Brain microvascular endothelial cell (primary cell): ENCODE measurements at places on chromosomes 5 and 9.
A peak's percentile ranks its signal among the peaks of the same experiment; 100 is the strongest.

GRCh38 chr5:134992148-134992547 lies 24.4 kb downstream of the CATSPER3 start:
- DNase-seq: no peak

DNA sequence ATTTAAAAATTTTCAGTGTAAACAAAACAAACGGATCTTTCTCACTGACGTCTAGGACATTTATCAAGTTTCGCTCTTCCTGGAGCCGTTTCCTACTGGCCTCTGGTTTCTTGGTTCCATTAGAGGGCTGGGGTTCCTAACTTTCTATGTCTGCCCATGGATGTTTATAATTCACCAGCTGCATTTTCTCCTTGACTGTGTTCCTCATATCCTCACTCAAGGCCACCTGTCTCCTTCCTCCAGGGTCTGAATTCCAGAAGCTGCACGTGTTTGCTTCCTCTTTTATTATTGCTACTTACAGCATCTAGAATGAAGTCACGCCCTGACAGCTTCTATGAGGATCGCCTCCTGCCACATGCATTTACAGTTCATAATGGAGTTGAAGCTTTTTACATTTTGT lies 74.1 kb upstream of the BASP1 start:
- DNase-seq: no peak

DNA sequence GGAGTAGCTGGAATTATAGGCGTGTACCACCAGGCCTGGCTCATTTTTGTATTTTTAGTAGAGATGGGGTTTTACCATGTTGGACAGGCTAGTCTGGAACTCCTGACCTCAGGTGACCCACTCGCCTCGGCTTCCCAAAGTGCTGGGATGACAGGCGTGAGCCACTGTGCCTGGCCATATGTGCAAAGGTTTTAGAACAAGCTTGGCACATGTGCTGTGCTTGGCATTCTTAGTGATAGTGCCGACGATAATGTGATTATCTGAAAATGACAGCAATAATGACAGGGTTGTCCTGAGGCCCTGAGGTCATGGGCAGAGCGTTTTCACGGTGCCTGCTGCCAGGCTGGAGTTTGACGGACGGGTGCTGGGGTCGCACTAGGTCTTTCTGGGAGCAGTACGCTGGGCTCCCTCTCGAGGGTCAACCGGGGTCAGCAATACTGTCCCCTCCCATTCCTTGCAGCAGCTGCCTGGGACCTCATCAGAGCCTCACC lies 42.6 kb downstream of the HMCN2 start:
- no peak for DNase-seq

GRCh38 chr5:41266377-41266776 lies 53.0 kb upstream of the C6 start:
- no peak for DNase-seq

DNA sequence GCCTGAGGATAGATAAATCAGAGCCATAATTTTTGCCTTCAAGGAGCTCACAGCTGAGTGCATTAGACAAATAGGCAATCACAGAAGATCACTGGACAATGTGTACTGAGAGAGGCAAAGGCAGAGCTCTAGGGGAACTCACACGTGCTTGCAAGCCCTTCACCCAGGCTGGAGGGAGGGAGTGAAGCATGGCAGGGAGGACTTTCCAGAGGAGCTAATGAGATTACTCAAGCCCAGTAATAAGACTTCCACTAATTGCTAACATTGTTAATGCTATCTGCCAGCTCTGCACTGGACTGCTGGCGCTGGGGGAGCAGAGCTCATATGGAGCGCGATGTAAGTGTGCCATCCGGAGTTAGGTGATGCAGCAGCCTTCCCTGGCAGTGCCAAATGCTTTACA lies 408.4 kb downstream of the NTRK2 start:
- no peak for DNase-seq

DNA sequence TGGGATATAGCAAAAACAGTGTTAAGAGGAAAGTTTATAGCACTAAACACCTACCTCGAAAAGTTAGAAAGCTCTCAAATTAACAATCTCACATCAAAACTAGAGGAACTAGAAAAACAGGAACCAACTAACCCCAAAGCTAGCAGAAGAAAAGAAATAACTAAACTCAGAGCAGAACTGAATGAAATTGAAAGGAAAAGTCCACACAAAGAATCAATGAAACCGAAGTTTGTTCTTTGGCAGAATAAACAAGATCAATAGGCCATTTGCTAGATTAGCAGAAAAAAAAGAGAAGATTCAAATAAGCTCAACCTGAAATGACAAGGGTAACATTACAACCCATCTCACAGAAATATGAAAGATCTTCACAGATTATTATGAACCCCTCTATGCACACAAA lies 234.8 kb upstream of the ISL1 start:
- DNase-seq: no peak

DNA sequence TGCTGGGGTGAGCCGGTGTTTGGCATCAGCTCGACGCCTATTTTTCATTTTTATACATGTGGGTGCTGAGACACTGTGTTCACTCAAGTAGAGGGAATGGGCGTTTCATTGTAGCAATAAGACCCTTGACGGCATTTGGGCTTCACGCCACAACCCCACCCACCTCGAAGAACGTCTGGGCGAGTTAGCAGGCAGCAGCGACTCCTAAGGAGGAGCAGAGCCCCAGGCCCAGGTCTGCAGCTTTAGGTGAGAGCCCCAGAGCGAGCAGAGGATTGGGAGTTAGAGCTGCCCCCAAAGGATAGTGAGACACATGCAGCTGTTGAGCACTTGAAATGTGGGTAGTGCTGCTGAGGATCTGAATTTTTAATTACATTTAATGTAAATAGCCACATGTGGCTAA lies 1.6 kb upstream of the ZFP62 start:
- no peak for DNase-seq

DNA sequence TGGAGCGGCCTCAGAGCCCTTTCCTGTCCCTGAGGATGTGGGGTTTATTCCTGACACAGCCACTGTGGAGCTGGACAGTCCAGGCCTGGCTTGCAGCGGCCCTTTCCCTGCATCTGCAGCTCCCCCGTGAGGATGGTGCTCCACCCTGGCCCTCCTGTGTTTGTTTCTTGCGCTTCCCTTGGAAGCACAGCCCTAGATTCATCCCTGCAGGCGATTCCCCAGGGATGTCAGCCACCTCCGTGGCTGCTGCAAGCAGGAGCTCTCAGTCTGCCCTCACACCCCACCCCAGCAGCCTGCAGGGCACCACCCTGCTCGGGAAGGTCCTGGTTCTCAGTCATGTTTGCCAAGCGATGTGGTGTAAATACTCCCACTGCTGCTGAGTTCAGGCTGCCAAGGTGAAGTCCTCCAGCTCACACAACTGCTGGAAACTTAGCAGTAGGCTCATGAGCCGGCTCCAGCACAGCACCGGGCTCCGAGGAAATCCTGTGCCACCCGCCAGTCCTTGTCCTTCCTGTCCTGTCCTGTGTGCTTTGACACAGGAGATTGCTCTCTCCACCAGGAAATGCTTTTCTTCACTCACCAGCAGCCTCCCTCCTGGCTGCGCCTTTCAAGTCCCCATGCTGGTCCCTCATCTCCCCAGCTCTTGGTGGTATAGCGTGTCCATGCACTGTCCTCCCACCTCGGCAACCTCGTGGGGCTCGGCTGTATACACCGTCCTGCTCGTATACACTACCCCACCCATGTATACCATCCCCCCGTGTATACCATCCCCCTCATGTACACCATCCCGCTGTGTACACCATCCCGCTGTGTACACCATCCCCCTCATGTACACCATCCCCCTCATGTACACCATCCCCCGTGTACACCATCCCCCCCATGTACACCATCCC lies 16.2 kb downstream of the ROPN1L start:
- no peak for DNase-seq

DNA sequence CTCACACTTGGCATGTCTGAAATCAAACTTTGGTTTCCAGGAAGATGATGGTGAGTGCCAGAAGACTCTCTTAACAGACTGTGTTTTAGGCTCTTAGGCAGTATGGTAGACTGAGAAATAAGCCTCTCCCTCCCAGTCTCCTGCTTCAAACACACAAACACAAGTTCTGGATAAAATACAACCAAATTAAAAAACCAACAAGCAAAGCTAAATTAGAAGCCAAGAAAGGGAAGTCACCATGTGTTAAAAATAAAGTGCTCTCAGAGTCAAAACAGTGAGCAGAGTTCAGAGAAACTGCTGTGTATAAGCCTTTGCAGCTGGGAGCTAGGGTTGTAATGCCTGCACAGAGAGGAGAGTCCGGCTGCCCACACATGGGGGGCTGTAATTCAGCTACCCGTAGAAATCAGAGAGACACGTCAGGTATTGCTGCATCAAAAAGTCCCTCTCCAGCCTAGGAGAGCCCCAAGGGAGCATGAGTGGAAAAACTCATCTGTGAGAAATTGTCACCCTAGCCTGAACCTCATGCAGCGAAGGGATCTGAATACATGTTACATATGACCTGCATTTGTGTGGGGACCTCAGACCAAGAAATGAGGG lies 62.6 kb downstream of the ANGPTL2 start:
- DNase-seq: no peak

GRCh38 chr5:10634562-10634961 lies 70.7 kb downstream of the ANKRD33B start:
- DNase-seq: no peak

DNA sequence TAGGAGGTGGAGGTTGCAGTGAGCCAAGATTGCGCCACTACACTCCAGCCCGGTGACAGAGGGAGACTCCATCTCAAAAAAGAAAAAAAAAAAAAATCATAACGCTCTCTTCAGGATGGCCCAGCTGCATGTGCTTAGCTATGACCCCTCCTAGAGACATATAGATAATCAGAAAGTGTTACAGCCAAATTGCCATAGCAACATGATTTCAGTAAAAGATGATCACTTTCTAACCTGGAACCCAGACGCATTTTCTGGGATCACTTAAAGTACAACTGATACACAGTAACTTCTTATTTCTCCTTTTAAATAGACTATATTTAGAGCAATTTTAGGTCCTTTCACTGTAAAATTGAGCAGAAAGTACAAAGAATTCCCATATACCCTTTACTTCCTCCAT lies 372.9 kb downstream of the CDH18 start:
- DNase-seq: no peak

- peak; percentile 31 for DNase-seq
These were observed 214.6 kb upstream of the C9orf72 start for GRCh38 chr9:27787891-27788290.

DNA sequence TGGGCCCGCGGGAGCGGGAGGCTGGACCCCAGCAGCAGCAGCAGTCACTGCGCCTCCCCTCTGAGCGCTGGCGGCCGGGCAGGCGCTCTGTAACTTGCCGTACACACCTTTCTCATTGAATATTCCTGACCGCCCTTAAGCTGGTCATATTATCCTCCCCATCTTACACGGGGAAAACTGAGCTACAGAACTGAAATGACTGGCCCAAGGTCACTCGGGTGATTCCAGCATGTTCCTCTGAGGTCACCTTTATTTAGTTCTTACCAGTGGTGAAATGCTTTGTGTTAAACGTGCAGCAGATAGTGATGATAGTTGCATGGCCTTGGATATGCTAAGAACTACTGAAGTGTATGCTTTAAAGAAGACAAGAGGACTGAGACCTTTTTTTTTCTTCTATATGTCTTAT lies 607 bp downstream of the UQCRQ start:
- no peak for DNase-seq

- no peak for DNase-seq
These were observed 42.5 kb downstream of the ELAVL2 start for GRCh38 chr9:23783509-23783908.

DNA sequence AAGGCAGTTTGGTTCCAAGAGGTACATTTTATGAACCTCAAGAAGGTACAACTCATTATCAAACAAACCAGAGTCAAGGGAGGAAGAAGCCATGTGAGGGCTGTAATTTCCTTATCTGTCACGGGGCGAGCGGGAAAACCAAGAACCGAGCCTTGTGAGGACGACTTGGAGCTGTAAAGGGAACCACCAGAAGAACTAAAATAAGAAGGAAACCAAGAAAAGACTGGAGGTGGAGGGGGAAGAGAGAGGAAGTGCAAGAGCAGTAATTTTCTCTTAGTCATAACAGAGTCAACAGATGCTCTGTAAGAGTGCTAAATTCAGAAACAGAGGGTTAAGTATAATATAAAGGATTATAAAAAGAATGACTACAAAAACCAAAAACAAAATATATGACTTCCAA lies 127.1 kb downstream of the DIRAS2 start:
- no peak for DNase-seq

DNA sequence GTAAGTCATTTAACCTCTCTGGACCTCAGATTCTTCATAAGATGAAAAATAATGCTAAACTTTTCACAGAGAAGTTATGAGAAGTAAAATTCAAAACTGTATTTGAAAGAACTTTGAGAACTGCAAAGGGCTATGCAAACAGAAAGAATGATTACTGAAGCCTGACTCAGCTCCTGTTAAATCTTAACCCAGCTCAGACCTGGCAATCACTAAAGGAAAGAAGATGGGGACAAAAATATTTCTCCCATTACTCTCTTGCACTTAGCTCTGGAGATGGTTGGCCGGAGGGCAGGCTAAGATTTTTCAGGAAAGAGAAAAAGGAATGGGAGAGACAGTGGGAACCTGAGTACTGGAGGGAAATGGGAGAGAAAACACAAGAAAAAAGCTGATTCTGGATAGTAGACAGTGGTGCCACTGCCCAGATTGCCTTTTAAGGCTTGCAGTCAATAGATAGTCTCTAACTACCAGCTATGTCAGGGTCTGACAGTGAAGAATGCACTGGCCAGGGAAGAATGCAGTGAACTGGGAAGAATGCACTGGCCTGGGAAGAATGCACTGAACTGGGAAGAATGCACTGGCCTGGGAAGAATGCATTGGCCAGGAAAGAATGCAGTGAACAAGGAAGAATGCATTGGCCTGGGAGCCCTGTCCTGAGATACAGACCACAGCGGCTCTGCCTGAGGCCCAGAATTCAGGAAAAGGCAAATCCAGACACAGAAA lies 25.2 kb upstream of the CEMIP2 start:
- DNase-seq: peak; percentile 52

GRCh38 chr9:83196946-83197345 lies 134.0 kb upstream of the RASEF start:
- no peak for DNase-seq

DNA sequence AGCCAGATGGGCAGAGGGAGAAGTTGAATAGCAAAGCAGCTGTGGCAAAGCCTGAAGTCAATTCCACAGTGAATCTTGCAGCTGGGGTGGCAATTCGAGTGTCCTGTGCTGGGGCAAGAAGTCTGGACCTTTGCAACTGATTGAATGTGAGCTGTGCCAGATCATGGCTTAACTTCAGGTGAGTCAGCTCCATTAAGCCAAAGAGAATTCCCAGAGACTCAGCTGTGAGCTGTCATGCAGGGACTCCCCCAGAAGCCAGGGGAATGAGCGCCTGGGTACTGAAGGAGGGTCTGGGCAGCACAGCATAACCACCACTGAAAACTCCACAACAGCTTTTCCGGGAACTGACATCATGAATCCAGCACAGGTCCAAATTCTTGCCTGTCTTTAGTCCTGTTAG lies 153.5 kb upstream of the TRPC7 start:
- DNase-seq: no peak

GRCh38 chr9:20087481-20087880 lies 298.6 kb upstream of the SLC24A2 start:
- peak; percentile 6 for DNase-seq

GRCh38 chr9:95506428-95506677 lies 10.4 kb downstream of the PTCH1 start:
- no peak for DNase-seq
